ENCODE measurements at places on chromosomes 11 and 22.

DNA sequence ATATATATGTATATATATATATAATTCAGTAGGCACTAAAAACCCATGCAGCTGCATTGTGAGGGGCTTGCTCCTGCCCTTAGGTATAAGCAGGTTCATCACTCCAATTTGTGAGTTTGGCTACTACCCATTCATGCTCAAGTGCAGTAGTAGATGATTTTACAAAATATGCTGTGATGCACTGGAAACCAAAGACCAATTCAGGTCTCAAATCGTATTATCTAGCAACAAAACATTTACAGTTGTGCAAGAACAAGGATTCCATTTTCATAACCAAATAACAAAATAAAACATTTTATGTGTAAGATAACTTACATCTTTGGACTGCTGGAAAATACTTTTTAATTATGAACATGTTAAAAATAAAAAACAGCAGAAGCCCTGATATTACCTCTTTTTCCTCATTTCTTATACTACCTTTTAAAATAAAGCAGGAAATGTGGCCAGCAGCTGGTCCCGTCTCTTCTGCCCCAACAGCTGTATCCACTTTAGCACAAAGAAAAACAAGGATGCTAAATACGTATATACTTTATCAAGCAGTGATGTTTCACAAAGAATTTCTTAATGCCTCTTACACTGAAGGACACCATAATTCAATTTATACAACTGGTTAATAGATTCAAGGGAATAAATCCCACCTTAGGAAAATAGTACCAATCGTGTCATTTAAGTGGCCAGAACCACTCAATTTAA lies 2.8 kb downstream of the CREBZF start:
- DNase-seq, result no peak

- DNase-seq, result no peak
Measured at GRCh38 chr11:76856106-76856505, 4.6 kb upstream of the ACER3 start.

DNA sequence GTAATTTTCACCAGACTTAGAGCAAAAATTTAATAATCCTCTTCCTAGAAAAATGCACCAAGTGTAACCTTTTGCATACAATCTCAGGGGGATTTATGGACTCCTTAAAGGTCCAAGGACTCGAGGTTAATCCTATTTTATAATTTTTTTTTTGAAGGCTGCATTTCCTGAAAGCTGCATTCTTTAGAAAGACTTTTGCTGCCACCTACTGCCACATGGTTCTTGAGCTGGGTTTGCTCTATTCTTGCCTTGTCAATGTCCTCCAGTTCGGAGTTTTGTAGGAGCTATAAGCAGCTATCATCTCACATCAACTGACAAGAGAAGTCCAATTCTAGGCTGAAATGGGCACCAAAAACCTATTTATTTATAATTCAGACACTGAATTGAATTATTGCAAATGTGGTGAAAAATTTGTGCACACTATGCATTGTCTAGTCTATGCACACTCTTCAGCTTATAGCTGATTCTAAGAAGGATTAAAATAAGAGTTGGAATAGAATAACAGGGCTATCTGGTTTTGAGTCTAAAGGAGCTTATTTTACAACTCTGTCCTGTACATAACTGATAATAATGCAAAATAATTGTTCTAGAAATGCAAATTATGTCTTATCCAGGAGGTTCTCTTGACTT lies 31.3 kb downstream of the TRAF6 start:
- peak; percentile 13 for DNase-seq

DNA sequence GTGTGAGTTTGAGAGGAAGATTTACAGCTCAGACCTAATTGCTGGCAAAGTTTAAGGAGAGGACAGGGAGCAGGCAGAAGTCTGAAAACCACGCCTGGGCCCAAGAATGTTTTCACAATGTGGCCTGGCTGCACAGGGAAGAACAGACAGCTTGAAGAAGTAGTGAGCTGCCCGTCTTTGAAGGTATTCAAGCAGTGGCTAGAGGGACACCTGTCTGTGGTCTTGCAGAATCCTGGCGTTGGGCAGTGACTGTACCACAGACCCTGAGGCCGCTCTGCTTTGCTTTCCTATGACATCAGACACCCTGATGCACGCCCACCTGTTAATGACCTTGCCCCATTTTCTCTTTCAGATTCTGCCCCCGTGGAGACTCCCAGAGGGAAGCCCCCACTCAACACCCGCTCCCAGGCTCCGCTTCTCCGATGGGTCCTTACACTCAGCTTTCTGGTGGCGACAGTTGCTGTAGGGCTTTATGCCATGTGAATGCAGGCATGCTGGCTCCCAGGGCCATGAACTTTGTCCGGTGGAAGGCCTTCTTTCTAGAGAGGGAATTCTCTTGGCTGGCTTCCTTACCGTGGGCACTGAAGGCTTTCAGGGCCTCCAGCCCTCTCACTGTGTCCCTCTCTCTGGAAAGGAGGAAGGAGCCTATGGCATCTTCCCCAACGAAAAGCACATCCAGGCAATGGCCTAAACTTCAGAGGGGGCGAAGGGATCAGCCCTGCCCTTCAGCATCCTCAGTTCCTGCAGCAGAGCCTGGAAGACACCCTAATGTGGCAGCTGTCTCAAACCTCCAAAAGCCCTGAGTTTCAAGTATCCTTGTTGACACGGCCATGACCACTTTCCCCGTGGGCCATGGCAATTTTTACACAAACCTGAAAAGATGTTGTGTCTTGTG lies 6.6 kb upstream of the MCM5 start:
- DNase-seq, result no peak

DNA sequence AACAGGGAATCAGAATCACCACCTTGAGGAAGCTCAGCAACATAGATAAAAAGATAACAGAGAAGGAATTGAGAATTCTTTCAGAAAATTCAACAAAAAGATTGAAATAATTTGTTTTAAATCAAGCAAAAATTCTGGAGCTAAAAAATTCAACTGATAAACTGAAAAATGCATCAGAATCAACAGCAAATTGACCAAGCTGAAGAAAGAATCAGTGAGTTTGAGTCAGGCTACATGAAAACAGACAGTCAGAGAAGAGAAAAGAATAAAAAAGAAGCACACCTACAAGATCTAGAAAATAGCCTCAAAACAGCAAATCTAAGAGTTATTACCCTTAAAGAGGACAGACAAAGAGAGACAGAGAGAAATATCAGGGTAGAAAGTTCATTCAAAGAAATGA lies 28.8 kb downstream of the BTG4 start:
- no peak for DNase-seq

DNA sequence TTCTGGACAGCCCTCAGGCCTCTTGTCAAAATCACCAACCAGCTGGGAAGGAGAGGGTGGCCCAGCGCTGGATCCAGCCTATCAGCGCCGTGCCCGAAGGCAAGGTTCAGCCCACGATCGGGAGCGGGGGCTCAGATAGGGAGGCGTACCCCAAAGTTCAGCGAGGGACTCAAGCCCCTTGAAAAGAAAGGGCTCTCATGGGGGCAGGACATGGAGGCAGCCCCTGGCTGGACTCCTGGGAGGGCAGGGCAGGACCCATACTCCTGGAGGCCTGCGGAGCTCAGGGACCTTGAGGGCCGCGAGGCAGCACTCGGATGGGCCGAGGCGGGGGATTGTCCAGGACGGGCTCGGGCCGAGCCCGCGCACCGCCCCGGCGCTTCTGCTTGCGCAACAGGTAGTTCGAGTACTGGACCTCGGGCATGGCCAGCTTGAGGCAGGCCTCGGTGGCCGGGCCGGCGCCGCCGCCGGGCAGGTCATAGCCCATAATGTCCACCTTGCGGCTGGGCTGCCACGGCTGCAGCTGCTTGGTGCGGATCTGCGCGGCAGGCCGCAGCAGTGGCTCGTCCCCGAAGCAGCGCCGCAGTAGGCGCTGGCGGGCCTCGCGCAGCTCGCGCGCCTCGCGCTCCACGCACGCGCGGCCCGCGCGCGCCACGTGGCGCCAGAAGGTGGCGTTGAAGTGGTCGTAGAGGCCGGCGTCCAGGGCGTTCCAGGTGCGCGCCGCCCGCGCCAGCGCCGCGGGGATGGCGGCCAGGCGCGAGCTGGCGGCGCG lies 6.5 kb downstream of the GAL3ST3 start:
- DNase-seq, result no peak

GRCh38 chr11:6618117-6619003 lies 862 bp downstream of the TPP1 start:
- DNase-seq, result peak; percentile 55

DNA sequence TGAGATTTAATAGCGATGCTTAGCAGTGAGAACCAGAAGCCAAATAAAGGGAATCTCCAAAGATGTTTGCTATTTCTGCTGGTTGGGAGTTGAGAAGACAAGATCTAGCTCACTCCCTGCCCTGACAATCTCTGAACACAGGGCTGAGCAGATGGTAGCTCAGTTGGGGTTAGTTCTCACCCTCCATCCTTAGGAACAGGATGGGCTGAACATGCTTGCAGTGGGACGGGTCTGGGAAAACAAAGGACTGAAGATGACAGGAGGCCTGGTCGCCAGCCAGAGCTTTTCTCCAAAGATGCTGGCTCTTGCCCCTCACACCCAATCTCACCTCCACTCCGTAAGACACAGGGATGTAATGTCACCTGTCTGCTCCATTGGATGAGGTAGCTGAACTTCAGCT lies 72.7 kb downstream of the SC5D start:
- DNase-seq, result no peak

DNA sequence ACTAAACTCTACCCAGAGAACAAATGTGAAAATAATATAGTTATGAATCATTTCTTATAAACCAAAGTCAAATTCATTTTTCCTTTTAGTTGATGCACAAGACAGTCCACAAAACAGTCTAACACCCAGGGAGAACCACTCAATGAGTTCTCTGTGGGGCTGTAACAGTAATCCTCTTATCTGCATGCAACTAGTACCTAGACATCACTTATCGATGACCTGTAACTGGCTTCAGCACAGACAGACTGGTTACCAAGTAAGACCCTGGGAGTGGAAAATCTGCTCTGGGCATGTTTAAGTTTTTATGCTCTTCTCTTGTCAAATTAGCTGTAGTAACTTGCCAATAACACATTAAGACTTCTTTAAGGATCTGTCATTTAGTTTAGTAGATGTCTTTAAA lies 46.6 kb downstream of the PITPNB start:
- no peak for DNase-seq

DNA sequence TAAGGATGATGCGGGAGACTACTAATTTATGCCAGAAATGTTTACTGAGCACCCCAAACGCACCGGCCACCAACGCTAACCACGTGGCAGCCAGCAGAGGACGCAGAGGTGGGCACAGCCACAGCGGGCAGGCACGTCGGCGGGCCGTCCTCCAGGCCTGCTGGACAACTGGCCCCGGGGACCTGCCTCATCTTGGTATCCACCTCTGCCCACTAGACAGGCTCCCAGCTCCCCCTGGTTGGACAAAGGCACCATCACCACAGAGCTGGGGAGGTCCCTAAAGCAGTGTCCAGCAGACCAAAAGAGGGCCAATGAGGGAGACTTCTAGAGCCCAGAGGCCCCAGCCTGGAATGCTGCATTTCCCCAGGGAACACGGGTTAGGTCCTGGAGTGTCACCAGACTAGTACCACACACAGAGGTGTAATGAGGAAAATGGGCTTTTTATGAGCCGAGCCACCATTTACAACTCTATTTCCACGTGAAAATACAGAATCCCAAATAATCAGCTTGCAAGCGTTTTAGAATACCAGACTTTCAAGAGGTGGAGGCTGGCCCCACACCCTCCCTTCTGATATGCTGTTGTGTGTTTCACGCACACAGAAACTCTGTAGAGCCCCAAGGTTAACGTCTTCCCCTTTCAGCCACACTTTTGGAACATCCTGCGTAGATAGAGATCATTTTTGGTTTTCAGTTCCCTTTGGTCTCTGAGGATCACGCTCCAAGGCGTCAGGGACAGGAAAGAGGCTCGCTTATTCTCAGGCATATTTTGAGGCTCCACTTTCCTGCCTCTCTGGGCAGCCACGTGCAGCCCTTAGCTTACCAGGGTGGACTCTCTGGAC lies 23.7 kb upstream of the BID start:
- no peak for DNase-seq

Data from activated CD4-positive, alpha-beta T cell treated with anti-CD3 and anti-CD28 coated beads, Interleukin-2, amount 50 U/mL, for 1 hour (primary cell).